ENCODE measurements at places on chromosomes 12 and 14. TPM values are rescaled to one million over a fixed set of nuclear protein-coding genes. Genes with fewer than 3 reads are reported as not detected.

DNA sequence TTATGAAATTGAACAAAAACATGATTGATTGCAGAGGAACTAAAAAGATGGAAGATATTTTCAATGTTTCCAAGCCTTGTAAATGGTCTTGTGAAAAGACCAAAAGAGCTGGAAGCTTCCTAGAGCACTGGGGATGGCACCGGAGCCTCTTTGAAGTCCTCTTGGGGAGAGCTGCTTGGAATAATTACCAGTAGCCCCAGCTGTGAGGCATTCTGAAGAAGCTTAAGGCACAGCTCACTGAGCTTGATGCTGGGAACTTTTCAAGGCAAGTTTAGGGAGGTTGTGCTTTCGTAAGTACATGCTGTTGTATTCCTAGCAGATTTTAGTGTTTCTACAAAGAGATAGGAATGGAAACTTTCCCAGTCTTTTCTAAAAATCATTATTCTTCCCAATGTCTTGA lies 13.9 kb downstream of the PDZRN4 start:
- no peak overlapping the region for H3K4me3 ChIP-seq
- H3K27me3 ChIP-seq: no peaks in the 10 kb centered on the region
- no peaks in the 10 kb centered on the region for H3K36me3 ChIP-seq
- DNase-seq: no peak

The DPF3 gene
- total RNA-seq: 14.9 TPM

- H3K4me3 ChIP-seq: no peak overlapping the region
- no peak for DNase-seq
- peaks cover 8% of the 10 kb centered on the region for H3K4me1 ChIP-seq
- no peaks in the 10 kb centered on the region for H3K36me3 ChIP-seq
- no peak overlapping the region for H3K27ac ChIP-seq
Observed at GRCh38 chr12:49487605-49488004, 51.2 kb upstream of the KCNH3 start.

The ACRBP gene
- total RNA-seq: 1.8 TPM

DNA sequence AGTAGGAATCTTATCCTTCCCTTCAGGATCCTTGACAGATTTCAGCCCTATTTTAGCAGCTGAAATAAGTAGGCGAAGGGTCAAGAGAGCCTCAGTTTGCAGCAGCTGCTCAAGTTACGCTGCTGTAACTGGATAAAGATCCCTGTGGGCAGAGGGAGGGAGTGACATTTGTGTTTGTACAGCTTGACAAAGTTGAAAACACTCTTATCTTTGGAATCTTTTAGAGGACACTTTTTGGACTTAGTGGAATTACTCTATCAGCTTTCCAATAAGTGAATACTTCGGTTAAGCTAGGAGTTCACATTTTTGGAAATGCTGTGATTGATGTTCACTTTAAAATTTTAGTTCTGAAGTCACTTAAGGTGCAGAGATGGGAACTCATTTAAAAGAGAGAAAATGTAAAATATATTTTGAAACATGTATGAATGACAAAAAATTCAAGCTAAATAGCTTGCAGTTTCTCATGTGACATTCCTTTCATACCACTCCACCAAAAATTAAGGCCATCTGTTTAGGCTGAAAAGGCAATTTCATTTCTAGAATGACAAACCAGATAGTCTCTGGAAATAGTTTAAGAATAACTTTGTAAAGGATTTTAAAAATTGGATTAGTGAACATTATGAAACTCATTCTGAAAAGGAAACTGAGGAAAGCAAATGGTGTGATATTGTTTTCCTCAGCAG lies 55.2 kb downstream of the SLC38A4 start:
- no peak overlapping the region for H3K4me3 ChIP-seq
- peaks cover 2% of the 10 kb centered on the region for H3K27me3 ChIP-seq
- no peak for DNase-seq
- H3K4me1 ChIP-seq: no peaks in the 10 kb centered on the region
- no peak overlapping the region for H3K27ac ChIP-seq

Measured in activated CD4-positive, alpha-beta memory T cell treated with anti-CD3 and anti-CD28 coated beads, Interleukin-2, amount 10 ng/mL, durations not matched to agents 7 days and 5 days (primary cell).